Ammon's horn (tissue), 1 donor: ENCODE measurements at places on chromosomes 12 and 14.
A peak's percentile ranks its signal among the peaks of the same experiment; 100 is the strongest.

DNA sequence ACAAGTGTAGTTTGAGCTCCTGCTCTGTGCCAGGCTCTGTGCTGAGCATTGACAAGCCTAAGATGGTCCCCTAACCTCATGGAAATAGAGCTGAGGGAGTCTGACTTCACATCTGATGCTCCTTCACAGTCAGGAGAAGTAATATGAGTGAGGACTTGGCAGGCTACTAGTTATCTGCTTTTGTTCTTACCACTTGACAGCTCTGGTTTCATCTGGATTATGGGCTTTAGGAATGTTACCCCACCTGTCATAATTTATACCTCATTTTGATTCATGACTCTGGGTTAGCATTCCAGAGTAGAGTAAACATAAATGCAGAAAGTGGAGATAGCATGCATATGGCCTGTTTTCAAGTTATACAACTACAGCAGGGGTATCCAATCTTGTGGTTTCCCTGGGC, 40.5 kb downstream of the ATP6V1D start:
- DNase-seq: no peak

- DNase-seq: no peak
Observed at GRCh38 chr12:47870175-47870781, 34.5 kb downstream of the VDR start.

DNA sequence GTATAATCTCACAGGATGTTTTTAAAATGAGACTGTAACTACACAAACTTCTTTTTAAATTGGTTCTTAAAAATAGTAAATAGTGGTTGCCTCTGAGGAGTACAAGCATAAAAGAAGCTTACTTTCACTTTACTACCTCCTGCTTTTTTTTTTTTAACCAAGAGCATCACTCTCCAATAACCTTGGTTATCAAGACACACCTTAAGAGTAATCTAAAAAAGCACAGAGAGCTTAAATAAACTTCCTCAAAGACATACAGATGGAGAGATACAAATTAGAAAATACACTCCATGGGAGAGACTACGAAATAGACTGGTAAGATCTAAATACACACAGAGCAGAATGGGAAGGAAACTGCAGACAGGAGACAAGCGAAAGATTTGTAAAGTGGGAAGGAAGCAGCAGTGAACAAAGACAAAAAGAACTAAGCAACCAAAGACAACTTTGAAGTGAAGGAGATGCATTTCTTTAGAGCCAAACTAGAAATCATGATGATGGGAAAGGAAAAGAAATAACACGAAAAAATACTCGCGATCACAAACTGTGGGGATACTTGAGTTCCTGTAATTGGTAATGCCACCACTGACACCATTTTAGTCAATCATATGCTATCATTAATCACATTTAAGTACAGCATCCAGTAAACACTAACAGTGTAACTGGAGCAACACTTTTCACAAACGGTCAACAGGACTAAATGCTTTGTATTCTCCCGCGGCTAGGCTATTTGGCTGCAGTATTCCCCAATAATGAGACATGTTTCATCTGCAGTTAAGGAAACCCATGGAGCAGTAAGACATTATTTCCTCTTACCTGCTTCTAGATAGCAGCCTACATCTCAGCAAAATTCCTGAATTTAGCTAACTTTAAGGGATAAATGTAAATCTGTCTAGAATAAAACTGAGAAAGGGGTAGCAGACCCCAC, 8.2 kb downstream of the SINHCAF start:
- DNase-seq: peak; percentile 21

DNA sequence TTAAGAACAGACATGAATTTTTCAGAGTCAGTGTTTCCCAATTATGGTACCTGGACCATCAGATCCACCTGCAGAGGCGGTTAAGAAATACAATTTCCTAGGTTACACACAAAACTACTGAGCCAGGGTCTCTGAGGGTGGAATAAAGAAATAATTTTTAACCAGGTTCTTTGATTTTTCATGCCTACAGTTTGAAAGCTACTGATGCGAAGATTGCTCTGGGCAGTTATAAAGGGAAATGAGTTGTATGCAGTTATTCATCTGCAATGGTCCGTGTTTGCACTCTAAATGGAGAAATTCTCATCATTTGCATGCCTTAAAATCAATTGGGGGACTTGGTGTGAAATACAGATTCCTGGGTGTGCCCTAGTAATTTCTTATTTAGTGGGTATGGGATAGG, 89.7 kb downstream of the ERGIC2 start:
- no peak for DNase-seq

- no peak for DNase-seq
Observed at GRCh38 chr12:105470601-105471000, 140.1 kb downstream of the C12orf75 start.

- no peak for DNase-seq
Observed at GRCh38 chr12:71626098-71626497, 37.5 kb downstream of the ZFC3H1 start.

GRCh38 chr12:50925342-50925651, 27.0 kb upstream of the HIGD1C start:
- DNase-seq: peak; percentile 33

- no peak for DNase-seq
Observed at GRCh38 chr12:130117233-130117632, 45.0 kb upstream of the FZD10 start.

GRCh38 chr12:60752589-60752988, 1156.8 kb downstream of the SLC16A7 start:
- DNase-seq: no peak

DNA sequence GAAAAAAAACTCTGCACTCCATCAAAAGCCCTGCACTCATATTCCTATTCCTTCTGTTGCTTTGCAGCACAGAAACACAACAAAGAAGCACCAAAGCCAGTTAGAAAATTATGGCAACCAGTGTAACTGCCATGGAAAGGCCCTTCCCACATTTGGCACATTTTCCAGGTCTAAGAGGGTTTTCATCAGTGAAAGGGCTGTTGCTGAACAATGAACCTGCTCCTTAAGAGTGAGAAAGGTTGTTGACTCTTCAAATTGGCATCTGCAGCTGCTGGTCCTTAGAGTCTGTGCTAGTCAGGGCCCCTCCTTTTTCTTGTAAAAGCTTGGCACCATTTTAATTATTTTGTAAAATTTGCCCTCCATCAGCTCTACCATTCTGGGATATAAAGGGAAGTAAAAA, 378.7 kb upstream of the KITLG start:
- DNase-seq: no peak

GRCh38 chr14:23624830-23625404, 11.2 kb upstream of the DHRS2 start:
- no peak for DNase-seq

GRCh38 chr12:122187466-122187865, 4.5 kb downstream of the LRRC43 start:
- no peak for DNase-seq

GRCh38 chr14:23478109-23478759, 8.7 kb downstream of the NGDN start:
- DNase-seq: peak; percentile 76

GRCh38 chr12:26798023-26798422, 35.0 kb downstream of the ITPR2 start:
- no peak for DNase-seq

DNA sequence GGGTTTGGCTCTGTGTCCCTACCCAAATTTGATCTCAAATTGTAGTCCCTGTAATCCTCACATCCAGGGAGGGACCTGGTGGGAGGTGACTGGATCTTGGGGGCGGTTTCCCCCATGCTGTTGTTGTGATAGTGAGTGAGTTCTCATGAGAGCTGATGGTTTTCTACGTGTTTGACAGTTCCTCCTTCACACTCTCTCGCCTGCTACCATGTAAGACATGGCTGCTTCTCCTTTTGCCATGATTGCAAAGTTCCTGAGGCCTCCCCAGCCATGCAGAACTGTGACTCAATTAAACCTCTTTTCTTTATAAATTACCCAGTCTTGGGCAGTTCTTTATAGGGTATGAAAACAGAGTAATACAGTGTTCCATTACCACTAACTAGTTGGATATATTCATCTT, 10.3 kb upstream of the LRRC23 start:
- DNase-seq: no peak

GRCh38 chr12:19959353-19959752, 409.0 kb upstream of the PDE3A start:
- no peak for DNase-seq

- DNase-seq: peak; percentile 61
Observed at GRCh38 chr12:26271889-26272492, 76.6 kb downstream of the SSPN start.

- DNase-seq: no peak
Observed at GRCh38 chr12:19846574-19846973, 407.3 kb downstream of the AEBP2 start.

DNA sequence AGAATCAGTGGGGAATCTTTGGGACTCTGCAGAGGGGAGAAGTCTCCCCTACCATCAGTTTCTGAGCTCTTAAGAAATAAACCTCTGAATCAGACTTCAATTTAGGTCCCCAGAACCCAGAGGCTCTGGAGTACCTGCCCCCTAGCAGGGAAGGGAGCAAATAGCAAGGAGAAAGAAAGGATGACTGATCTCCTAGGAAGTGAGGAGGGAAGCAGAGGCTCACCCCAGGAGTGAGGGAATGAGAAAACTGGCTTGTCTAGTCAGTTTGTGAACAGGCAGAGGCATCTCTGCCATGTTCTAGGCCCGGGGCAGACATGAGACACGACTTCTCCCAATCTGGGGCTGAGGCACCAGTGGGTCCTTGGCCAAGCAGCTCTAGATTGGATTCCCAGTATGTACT, 24.3 kb upstream of the SMUG1 start:
- DNase-seq: no peak

DNA sequence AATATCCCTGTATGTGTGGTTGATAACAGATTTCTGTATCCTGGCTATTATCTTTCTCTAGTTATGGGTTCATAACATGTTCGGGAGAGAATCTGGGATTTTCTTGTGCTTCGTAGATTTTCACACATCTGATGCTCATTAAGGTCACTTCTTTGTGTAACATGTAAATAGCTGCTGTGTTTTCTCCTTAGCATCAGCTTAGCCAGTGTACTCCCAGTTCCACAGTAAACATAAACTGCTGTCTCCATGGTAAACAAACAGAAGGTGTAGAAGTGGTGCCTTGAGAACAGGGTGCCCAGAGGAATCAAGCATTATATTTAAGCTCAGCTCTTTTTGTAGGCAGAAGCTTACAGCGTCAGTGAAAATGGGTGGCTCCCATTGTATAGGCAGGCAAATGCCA, 88.0 kb downstream of the ANO6 start:
- DNase-seq: no peak

- DNase-seq: no peak
Observed at GRCh38 chr12:47747126-47747525, 11.6 kb downstream of the RAPGEF3 start.

DNA sequence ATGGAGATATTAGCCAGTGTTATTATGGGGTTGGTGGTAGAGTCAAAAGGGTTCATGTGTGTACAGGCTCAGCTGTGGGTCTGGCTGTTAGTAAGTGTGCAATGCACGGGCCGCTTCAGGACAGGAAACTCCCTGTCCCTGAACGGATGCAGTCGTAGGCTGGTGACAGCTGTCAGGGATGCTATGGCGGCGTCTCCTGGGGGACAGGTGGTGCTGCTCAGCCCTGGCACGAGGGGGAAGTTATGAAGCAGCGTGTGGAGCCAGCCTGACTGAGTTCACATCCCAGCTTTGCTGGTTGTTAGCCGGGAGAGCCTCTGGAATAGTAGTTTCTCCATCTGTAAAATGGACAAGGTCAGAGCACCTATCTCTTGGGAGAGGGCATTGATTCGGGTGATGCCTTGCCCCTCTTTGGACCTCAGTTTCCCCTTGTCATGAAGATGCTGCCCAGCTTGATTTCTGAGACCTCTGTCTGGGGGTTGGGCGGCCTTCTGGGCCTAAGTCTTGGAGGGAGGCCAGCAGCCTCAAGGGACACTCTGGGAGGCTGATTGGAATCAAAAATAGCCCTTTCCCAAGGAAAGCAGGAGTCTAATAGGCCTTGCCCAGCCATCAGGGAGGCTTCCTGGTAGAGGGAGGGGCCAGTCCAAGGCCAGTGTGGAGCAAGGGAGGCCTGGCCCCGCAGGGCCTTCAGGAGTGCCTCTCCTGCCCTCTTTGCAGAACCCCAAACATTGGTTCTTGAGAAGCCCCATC, 7.1 kb downstream of the ASB2 start:
- no peak for DNase-seq

DNA sequence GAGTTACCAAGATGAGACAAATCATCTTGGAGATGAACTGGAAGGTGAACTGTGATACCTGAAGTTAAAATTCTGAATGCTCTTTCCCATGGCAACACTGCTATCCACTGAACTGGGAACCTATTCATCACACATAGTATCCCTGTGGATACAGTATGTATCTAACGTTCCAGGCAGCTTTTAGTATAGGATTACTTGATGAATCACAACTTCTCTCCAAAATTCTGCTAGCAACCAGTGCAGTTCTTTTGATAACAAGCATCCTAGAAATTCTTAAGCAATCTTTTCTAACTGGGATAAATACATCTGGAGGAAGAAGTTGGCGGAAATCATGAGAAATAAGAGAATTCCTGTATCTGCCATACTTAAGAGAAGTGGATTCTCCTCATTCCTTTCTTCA, 66.4 kb downstream of the PAWR start:
- no peak for DNase-seq

- no peak for DNase-seq
Observed at GRCh38 chr12:106301241-106301610, 1.3 kb upstream of the TCP11L2 start.

DNA sequence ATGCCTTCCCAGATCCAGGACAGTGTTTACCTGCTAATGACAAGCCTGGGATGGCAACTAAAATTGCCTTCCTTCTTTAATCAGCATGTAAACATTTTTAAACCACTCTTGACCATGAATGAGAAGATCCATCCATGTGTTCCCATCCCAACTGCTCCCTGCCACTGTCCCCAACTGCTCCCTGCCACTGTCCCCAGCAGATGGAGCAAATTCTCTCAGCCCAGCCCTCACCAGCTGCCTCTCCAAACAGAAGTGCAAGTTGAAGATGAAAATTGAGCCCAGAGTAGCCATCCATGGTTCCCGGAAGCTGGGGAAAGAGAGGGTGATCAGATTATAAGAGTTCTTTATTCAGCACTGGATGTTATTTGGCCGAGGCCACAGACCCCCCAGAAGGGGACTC, 133.1 kb downstream of the SLC15A4 start:
- no peak for DNase-seq

DNA sequence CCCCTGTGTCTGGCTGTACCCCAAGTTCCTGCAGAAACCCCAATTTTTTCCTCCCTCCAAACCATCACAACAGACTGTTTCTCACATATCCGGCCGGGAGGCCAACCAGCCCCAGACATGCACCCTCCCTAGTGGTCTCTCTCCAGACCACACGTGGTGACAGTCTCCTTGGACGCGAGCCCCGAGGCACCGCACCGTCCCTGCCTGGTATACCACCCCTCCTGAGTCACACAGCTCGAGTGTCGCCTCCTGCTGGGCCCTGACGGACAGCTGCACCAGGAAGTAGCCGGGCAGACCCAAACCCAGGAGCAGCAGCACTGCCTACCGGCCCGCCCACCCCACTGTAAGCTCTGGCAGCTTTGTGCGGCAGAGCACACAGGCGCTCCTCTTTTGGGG, 97.4 kb downstream of the RFLNA start:
- DNase-seq: peak; percentile 77

- DNase-seq: no peak
Observed at GRCh38 chr14:53174918-53175317, 21.8 kb upstream of the DDHD1 start.

DNA sequence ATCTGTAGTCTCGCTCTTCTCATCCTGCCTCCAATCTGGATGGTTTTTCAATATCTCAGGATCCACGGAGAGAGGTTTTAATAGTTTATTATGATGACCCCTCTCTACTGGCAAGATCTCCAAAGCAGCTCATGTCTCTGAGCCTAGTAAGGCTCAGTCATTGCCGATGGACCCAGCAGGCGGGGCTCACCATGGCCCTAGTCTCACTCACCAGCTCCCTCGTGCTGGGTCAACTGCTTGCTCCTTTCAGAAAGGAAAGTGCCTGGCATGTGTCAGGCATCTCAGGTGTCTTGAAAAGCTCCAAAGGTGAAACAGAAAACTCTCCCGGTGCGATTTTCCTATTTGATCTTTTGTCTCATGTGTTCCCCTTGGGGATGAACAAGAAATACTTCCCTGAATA, 179.0 kb downstream of the CALM1 start:
- DNase-seq: no peak
